Fibroblast of villous mesenchyme (primary cell): ENCODE measurements at places on chromosomes 3 and 15. TPM values are rescaled to one million over a fixed set of nuclear protein-coding genes. Genes with fewer than 3 reads are reported as not detected.

SLC28A2 gene
- total RNA-seq: not detected in 2 replicates

GNAT1 gene
- total RNA-seq: not detected in 2 replicates

OSTN gene
- total RNA-seq: not detected in 2 replicates

ANKUB1 gene
- total RNA-seq: not detected in 2 replicates

USP3 gene
- 29.3 and 34.1 TPM in 2 replicates for total RNA-seq

IL1RAP gene
- total RNA-seq: 13.2 and 28.1 TPM in 2 replicates

NLGN1 gene
- total RNA-seq: 8.4 and 18.1 TPM in 2 replicates

CYP8B1 gene
- not detected in 2 replicates for total RNA-seq

CFAP100 gene
- total RNA-seq: not detected in 2 replicates

C2CD4A gene
- not detected in 2 replicates for total RNA-seq

NPAP1 gene
- total RNA-seq: not detected in 2 replicates

CCR9 gene
- total RNA-seq: not detected in 2 replicates

PTH1R gene
- 2.3 and 2.6 TPM in 2 replicates for total RNA-seq

P2RY12 gene
- under 0.01 TPM in 1 of 2 replicates, not detected in the other for total RNA-seq

DUOXA2 gene
- not detected in 2 replicates for total RNA-seq

PLXNA1 gene
- total RNA-seq: 63.0 and 70.2 TPM in 2 replicates

SEMA5B gene
- total RNA-seq: not detected in 2 replicates

POPDC2 gene
- total RNA-seq: 1.3 TPM in 2 replicates

PLA1A gene
- total RNA-seq: not detected in 2 replicates

CHCHD6 gene
- total RNA-seq: 9.1 and 15.5 TPM in 2 replicates

C3orf18 gene
- total RNA-seq: 9.1 and 13.5 TPM in 2 replicates

SPESP1 gene
- 1.6 and 3.0 TPM in 2 replicates for total RNA-seq

ROBO1 gene
- 65.4 and 88.5 TPM in 2 replicates for total RNA-seq

DNAH1 gene
- 4.7 and 4.8 TPM in 2 replicates for total RNA-seq

DLEC1 gene
- under 0.01 TPM in 1 of 2 replicates, not detected in the other for total RNA-seq

SRGAP3 gene
- 2.9 and 3.5 TPM in 2 replicates for total RNA-seq

EEF1AKMT4 gene
- 3.9 and 5.6 TPM in 2 replicates for total RNA-seq

TADA3 gene
- 92.4 and 109 TPM in 2 replicates for total RNA-seq

CLCN2 gene
- 4.2 and 6.0 TPM in 2 replicates for total RNA-seq

EPB42 gene
- total RNA-seq: not detected in 2 replicates

IL17RB gene
- total RNA-seq: 0.32 and 0.43 TPM in 2 replicates

DPPA4 gene
- total RNA-seq: not detected in 2 replicates

ADAMTSL3 gene
- total RNA-seq: under 0.01 TPM in 2 replicates

SNTN gene
- total RNA-seq: not detected in 2 replicates

TUSC7 gene
- total RNA-seq: not detected in 2 replicates

GSK3B gene
- total RNA-seq: 83.8 and 94.1 TPM in 2 replicates

DRD3 gene
- not detected in 2 replicates for total RNA-seq

GP9 gene
- not detected in 2 replicates for total RNA-seq
